ENCODE measurements at places on chromosomes 5 and 9. TPM values are rescaled to one million over a fixed set of nuclear protein-coding genes. Genes with fewer than 3 reads are reported as not detected.

DNA sequence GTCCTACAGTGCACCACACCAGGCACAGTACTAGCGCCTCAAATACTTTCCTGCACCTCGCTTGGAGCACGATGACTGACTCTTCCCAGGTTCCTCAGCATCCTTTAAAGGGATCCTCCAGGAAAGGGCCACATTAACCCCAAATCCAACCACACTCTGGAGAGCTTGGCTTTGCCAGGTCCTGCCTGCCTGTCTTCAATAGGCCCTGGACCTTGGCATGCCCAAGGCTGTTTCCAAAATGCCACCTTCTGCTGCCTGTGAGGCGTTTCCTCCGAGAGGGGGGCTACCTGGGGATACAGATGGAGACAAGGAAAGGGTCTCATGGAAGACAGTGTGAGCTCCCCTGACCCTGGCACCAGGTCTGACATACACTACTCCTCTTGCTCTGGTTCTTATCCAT is 169.9 kb downstream of the DAB2IP start:
- no peak for DNase-seq

DNA sequence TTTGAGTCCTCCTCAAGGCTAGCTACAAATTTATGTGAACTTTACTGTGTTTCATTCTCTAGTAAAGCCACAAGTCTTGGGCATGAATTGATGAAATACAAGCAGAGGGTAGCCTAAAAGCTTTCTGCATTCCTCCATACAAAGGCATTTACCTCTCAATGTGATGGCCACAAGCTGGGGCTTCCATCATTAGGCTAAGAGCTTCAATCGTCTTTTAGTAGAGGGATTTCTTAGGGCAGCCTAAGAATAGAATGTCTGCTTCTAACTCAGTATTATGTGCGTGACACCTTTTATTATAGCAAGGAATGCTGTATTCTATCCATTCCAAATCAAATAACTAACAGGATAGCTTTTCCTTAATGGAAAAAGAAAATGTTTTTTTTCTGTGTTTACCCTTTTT is 3.7 kb downstream of the PLAC8L1 start:
- DNase-seq = no peak

GRCh38 chr9:75161116-75161857 is 73.0 kb downstream of the OSTF1 start:
- DNase-seq = no peak

DNA sequence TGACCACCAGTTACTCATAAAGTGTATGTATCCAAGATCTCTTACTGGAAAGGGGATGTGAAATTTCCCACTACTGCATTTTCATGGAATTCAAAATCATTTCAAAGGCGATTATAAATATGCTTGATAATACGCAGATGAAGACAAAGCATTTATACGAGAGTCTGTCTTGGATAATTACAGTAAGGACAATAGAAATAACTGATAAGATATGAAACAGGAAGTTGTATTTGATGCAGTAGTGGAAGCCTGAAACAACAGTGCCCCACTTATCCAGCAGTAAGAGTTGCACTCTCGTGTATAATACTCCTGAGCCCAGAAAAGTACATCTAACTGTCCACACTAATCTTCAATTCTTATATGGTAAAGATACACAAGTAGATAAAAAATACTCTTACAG is 188.7 kb upstream of the POU5F2 start:
- DNase-seq = no peak

DNA sequence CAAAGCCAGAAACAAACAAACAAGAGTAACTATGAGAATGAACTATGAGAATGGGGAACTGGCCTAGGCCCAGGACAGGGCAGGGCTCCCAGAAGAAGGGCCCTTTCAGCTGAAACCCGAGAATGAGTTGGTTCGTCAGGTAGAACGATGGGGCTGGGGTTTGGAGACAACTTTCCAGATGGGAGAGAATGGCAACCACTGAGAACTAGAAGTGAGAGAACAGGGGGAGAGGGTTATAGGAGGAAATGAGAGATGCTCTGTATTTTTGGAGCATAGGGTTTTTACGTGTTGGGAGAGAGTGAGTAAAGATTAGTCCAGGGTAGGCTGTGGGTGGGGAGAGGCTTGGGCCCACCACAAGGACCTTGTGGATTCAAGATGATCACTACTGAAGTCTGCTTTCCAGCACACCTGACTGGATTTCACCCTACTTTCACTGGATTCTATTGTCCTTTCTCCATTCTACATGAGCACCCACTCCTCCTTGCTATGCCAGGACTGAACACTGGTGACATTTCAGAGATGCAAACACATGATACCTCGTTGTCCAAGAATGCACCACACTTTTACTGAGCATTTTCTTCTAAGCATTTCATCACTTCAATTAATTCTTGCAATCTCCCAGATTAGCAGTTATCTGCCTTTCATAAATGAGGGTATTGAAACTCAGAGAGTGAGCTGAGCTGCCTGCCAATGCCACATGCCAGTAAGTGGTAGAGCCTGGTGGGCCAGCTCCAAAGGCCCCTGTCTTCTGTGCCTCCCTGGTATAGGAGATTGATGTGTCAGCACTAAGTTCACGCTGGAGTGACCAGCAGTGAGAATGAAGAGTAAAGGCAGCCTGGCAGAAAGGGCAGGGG is 3.2 kb upstream of the TMEM268 start:
- DNase-seq = no peak

DNA sequence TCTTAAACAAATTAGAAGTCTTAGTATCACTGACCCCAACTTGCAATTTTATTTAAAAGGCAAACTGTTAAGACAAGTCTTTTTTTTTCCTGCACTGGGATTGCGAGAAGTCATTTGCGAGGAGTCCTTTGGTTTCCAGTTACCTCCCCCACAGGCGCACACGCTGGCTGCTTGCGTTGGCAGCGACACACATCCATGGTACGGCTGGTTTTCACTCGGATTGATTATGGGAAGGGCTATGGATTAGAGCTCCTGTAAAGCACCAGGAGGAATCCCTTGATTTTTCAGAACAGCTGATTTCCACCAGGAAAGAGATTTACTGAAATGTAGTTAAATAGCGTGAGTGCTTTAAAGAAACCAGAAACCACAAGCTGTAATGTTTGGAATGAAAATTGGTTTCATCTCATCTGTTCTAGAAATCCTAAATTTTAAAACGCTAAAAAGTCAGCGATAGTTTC is 737 bp downstream of the SLC1A3 start:
- DNase-seq = peak; percentile 34

- no peak for DNase-seq
Measured at GRCh38 chr5:181047288-181047687, 7.2 kb downstream of the BTNL9 start.

DNA sequence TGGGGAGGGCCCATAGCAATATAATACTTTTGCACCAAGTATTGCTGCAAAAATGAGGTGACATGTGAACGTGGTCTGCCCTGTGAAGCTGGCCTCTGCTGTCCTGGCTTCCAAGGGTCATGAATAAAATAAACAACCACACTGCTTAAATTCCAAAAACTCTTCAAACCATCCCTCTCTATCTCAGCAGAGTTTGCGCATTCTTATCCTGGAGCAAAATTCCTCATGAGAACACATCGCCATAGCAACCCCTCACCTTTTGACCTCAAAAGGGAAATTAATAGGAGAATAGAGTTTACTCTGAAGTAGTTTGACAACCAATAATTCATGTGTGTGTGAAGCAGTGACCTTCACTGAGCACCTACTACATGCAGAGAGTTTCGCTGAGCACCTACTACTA is 342.9 kb downstream of the SPOCK1 start:
- no peak for DNase-seq

DNA sequence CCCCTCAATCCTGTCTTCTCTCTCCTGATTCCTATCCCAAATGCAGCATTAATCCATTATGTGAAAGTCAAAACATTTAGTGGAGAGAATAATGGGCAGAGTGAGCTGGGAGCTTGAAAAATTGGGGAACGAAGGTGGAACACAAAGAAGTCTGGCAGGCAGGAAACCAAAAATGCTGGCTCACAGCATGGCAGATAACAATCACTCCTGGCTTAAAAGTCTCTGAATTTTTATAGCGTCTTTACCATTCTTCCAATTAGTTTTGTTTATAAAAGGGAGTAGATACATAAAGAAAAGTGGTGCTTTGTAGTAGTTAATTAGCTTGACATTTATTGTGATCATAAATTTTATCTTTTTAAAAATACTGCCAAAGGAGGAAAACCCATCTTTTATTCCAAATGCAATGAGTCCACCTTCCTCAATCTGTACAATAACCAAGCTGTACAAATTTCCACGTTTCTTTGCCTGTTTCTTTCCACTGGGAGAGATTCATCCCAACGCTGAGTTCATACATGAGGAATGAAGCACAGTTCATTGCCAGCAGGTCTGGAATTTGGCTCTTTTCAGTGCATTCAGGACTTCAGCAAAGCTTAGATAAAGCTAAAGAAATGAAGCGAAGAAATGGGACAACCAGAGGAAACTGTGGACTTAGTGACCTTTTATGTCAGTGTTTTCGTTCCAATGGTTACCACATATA is 174.7 kb downstream of the HMHB1 start:
- peak; percentile 80 for DNase-seq

DNA sequence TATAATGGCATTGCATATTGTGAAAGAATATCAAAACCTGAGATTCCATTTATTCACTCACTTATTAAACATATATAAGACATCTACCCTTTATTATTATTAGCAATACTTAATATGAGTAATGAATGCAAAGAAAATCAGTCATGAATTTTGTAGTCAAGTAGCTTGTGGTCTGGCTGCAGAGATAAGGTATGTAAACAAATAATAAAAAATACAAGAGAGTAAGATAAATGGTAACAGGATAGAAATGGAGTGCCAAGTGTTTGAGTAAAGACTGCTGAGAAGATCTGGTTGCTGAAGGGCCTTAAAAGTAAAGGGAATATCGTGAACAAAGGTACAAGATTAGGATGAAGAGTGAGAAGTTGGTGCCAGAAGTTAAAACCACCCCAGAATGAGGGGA is 18.4 kb downstream of the TRIM32 start:
- no peak for DNase-seq

DNA sequence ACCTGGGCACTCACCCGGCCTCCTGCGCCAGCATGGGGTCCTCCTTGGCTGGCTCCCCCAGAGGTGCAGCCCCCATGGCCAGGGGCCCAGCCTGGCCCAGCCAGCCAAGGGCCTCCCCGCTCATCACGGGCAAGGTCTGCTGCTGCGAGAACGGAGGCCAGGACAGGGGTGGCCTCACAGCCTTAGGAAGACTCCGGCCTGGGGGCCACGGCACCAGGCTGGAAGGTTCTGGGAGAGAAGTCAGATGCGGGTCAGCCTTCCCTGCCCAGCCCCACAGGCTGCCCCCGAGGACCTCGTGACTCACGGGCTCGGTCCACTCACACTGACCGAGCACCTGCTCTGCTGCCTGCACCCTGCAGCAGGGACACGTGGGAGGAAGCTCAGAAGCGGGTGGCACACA is 4.2 kb downstream of the SOHLH1 start:
- no peak for DNase-seq

DNA sequence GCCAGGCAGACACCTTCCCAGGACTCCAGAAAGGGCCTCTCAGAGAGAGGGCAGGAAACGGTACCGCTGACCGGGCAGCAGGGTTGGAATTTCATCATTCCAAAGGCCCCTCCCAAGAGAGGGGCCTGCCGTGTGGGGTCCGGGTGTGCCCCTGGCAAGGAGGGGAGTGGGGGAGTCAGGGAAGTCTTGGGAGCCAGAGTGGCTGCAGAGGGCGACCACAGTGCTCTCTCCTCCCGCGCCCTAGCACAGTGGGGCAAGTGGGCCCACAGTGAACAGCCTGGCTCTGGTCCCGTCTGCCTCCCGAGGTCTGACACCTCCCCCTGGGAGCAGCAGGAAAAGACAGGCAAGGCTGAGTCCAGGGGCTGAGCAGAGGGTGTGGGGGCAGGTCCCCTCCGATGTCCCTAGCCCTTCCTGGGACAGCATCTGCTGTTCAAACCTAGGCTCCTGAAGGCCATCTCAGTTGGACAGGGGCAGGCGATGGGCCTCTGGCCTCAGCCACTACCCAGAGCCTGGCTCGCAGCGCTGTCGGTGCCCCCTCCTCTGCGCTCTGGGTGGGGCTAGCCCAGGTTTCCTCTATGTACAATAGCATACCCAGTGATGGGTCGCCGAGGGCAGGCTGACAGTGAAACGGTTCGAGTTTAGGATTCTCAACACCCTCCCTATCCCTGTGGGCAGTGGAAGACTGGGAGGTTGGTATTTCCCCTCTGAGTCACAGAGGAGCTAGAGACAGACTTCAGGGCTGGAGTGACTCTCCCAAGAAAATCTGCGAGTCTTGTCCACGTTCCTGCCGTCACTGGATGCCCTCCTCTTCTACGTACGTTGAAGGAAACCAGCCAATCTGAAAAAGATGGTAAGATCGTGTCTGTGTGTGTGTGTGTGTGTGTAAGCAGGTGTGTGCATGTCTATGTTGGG is 25.4 kb upstream of the SARDH start:
- DNase-seq = no peak

- DNase-seq = peak; percentile 39
Measured at GRCh38 chr5:56608217-56608925, 207.0 kb upstream of the MAP3K1 start.

GRCh38 chr9:83280268-83280667 is 217.3 kb upstream of the RASEF start:
- no peak for DNase-seq

- no peak for DNase-seq
Measured at GRCh38 chr5:132491368-132492364, 1.1 kb upstream of the IRF1 start.

GRCh38 chr9:129284607-129285291 is 106.7 kb upstream of the IER5L start:
- no peak for DNase-seq

GRCh38 chr9:121883281-121884056 is 209.6 kb downstream of the TTLL11 start:
- DNase-seq = peak; percentile 26

DNA sequence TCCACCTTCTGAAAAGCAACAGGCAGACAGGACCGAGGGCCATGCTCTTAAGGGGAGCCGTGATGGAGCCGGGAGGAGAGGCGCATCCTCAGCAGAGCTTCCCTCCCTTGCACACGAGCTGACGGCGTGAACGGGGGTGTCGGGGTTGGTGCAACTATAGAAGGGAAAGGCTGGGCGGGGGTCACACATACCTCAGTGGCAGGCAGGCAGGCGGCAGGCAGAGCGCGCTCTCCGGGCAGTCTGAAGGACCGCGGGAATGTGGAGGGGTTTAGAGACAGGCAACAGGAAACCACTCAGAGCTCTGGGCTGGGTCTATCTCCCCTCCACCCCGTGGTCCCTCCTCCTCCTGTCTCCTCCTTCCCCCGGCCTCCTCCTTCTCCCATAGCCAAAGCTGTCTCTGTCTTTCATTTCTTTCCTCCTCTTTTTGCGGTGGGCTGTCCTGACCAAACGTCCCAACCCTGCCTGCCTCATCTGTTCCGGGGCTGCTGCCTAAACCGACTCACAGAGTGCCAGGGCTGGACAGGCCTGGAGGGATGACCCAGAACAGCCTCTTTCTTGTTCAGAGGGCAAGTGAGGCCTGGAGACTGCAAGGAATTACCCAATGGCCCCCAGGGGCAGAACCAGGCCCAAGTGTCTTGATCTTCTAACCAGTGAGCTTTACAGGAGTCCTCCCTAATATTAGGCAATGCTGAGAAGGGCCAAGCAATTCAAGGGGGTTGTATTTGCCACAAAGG is at the start of gene SPARC:
Gene SPARC, minus strand, starts transcription at position 242 of the 734 bp plus-strand sequence. CDS start 10,727 bp downstream, outside the sequence.
- DNase-seq = peak; percentile 97

- no peak for DNase-seq
Measured at GRCh38 chr5:159444441-159445082, 114.3 kb upstream of the IL12B start.

- no peak for DNase-seq
Measured at GRCh38 chr9:33932078-33932807, 115.3 kb downstream of the UBE2R2 start.

GRCh38 chr5:153863951-153864350 is 174.8 kb downstream of the FAM114A2 start:
- no peak for DNase-seq

KCNT1 gene
- not detected for total RNA-seq

PCDHGA6 gene
- total RNA-seq = 2.3 TPM

CCNO gene
- 0.89 TPM for total RNA-seq

ARHGEF39 gene
- 15.5 TPM for total RNA-seq
